ENCODE measurements at places on chromosomes 5 and 9.

DNA sequence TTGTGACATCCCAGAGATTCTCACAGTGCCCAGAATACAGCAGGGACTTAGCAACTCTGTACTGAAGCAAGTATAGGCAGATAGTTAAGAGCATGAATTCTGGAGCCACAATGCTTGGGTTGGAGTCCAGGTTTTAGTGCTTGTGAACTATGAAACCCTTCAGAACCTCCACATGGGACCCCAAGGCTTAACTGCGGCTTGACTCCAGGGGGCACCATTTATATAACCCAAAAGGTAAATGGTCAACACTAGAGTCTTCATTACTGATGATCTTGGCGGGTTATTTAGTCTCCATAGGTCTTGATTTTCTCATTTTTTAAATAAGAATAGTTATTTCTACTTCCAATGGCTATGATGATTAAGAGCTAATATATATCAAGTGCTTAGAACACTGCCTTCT, 390.3 kb downstream of the TAF11L14 start:
- no peak for DNase-seq

DNA sequence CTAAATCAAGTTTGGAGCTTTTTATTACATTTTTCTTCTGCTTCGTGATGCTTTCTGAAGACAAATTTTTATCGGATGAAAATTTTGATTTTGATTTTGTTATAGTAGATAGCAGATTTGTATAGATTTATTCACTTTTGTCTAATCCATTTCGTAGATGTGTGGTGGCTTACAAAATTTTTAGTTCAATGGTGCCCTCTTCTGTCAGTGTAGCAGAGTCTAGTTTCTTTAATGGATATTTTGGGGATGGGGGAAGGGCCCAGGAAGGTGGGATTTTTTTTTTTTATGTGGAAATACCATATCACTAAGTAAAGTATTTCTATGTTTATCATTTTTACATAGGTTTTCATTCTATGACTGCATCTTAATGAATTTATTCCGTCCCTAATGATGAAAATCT, 259.9 kb upstream of the TARS1 start:
- DNase-seq = peak; percentile 33

DNA sequence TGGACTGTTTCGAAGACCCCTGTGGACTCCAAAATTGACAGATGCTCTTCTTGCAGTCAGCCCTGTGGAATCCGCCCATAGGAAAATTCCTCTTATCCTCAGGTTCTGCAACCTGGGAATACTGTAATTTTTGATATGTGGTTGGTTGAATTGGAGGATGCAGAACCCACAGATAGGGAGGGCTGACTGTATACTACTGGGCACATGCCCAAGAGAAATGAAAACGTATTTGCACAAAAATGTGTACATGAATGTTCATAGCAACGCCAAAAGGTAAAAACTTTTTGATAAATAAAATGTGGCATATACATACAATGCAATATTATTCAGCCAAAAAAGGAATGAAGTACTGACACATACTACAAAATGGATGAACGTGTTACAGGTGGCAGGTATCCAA, 1.9 kb upstream of the SNAPC3 start:
- no peak for DNase-seq

- DNase-seq = no peak
These were observed 93.7 kb upstream of the MRPS30 start for GRCh38 chr5:44714871-44715561.

- DNase-seq = no peak
These were observed 140.1 kb downstream of the COX7C start for GRCh38 chr5:86757824-86758223.

- DNase-seq = no peak
These were observed 97.6 kb downstream of the RAB3C start for GRCh38 chr5:58680503-58680902.

DNA sequence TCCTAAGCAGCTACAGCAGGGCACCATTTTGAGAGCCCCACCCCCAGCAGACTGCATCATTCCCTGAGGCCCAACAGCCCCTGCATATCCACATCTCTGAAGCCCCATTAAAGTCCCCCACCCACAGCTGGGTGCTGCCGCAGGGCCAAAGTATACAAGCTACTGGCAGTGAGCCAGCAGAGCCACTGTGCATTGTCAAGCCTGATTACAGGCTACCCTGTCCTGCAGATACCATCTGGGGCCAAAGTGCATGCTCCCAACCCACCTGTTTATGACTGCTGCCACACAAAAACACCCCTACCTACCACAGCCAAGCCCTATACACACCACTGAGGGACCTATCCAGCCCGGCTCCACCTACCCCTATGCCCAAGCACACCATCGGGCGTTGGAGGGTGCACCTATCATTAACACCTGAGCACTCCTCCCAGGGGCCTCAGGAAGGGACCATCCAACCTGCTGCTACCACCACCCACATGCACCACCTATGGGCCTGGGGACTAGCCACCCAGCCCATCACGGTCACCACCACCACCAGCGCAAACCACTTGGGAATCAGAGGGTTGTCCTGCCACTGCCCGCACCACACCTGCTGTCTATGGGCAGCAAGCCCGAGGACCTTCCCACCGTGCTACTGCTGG, 105.0 kb downstream of the PLPP1 start:
- DNase-seq = no peak

GRCh38 chr9:74138182-74138581, 359.0 kb upstream of the RORB start:
- DNase-seq = no peak

DNA sequence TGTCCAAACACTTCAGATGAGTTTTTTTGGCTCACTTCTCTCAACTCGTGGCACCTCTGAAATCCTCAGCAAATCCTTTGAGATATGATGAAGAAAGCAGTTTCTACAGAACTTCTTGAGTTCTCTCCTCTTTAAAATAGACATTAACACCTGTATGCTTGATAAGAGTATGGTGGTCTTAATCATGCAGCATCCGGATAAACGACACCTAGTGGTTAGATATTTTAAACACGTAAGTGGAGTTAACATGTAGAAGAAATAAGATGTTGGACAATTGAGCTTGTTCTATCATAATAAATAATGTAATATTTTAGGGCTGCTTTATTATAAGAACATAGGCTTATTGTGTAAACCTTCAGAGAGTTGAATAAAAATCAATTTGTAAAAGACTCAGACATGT, 324.8 kb downstream of the CYLC2 start:
- DNase-seq = peak; percentile 6

GRCh38 chr5:14581891-14582796, 552 bp downstream of the OTULINL start:
- DNase-seq = peak; percentile 22

GRCh38 chr5:56676091-56676768, 139.1 kb upstream of the MAP3K1 start:
- no peak for DNase-seq

- DNase-seq = no peak
These were observed 22.3 kb upstream of the LMNB1 start for GRCh38 chr5:126754609-126755008.

GRCh38 chr5:83011985-83012384, 65.2 kb downstream of the TMEM167A start:
- no peak for DNase-seq

DNA sequence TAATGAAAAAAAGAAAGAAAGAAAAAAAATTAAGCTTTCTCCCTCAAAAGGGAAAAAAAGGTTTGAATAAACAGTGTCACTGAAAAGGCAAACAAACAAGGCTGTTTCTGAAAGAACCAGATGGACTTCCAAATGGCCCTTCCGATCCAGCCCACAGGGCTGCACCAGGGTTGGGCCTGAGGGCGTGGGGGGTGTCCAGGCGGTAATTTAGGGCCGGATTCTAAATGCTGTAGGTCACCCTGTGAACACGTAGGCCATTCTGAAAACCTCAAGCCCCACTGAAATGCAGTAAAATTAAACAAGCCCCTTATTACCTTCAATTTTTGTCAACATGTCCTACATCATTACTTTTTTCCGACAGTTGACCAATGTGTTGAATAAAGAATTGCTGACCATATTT, 132.1 kb downstream of the HSD17B3 start:
- DNase-seq = no peak

Measured in ACHN (cell line).